ENCODE measurements at places on chromosomes 4 and X.
A peak's percentile ranks its signal among the peaks of the same experiment; 100 is the strongest.

- DNase-seq = no peak
These were observed 28.8 kb upstream of the ZDHHC9 start for GRCh38 chrX:129872524-129872923.

- no peak for DNase-seq
These were observed 61.1 kb downstream of the HDX start for GRCh38 chrX:84441143-84441542.

- DNase-seq = no peak
These were observed 2188.9 kb upstream of the TENM3 start for GRCh38 chr4:180054291-180054690.

- DNase-seq = no peak
These were observed 266.4 kb downstream of the PRR32 start for GRCh38 chrX:127085939-127086338.

DNA sequence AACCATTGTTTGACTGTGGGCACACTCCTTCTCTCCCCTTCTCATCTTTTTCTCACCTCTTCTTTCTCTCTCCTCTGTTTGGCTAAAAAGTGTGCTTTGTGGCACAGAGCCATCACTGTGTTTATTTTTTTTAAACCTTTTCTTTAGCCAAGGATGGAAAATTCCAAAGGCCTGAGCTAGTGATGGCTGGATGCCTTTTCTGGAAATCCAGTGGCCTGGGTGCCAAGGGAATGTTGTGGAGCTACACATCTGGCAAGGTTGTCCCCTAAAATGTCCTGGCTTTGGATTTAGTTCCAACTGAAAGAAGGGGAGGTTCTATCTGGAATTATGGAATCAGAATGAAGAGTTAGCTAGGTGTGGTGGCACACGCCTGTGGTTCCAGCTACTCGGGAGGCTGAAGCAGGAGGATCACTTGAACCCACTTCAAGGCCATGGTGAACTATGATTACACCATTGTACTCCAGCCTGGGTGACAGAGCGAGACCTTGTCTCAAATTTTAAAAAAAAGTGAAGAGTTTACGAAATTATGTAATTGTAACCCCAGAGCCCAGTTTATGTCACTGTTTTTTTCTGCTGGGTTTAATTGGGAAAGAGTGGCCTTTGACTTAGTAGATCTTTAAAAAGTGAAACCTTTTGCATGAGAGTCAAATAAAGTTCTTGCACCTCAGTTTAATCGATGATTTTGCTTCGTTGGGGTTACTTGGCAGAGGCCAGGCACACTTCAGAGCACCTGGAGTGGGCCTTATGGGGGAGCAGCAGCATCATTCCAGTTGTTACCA lies 17.7 kb downstream of the DOCK11 start:
- no peak for DNase-seq

GRCh38 chrX:101478366-101478765 lies 6.9 kb upstream of the ARMCX4 start:
- DNase-seq = no peak

- no peak for DNase-seq
These were observed 473.5 kb upstream of the FAM241A start for GRCh38 chr4:111671756-111672155.

- no peak for DNase-seq
These were observed 20.9 kb upstream of the ZRSR2 start for GRCh38 chrX:15769300-15769954.

DNA sequence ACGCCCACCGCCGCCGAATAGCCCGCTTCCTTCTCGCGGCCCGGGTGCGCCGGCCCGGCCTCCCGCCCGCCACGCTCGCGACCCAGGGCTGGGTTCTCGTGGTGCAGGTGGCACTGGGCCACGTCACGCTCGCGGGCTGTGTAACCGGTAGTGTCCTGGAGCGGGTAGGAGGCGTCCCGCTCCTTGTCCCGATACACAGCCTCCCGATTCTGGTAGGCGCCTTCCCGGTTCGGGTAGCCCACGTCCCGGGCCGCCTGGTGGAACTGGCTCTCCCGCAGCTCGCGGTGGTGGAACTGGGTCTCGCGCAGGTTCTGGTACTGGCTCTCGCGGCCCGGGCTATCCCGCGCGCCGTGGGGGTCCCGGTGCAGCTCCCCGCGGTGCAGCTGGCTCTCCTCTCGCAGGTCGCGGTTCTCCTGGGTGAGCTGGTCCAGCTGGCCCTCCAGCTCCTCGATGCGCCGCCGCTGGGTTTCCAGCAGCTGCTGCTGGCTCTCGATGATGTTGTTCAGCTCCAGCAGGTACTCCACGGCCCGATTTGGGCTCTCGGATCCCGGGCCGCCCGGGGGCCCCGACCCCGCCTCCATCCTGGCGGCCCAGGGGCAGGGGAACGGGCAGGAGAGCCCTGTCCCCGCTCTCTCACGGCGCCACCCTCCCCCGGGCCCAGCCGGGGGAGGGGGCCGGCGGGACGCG lies 39.3 kb upstream of the IQSEC2 start:
- DNase-seq = no peak

- DNase-seq = no peak
These were observed 2.7 kb downstream of the FAT4 start for GRCh38 chr4:125317525-125317877.

GRCh38 chr4:17385403-17385802 lies 126.5 kb downstream of the QDPR start:
- no peak for DNase-seq

DNA sequence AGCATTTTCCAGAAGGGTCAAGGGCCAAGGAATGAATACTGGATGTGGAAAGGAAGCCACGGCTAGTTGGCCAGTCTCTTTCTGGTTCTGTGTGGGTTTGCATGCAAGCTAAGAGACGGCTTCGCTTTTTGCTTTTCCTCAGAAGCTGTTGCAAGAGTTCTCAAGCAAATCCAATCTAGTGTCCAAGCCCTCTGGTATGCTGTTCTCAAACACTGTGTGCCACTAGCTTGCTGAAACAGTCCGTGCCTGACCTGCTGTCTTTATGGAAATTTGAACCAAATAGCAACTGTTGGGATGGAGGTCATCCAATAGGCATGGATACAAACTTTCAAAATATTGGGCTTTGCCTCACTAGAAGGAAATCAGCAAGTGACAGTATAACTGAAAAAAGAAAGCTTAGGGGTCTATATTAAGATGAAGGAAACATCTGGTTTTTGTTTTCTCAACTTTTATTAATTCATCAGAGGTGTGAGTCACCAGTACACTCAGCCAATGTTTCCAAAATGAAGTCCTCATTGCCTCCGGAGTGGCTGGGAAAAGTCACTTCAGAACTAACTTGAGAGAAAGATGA lies 70.5 kb downstream of the SLC9A6 start:
- DNase-seq = no peak

DNA sequence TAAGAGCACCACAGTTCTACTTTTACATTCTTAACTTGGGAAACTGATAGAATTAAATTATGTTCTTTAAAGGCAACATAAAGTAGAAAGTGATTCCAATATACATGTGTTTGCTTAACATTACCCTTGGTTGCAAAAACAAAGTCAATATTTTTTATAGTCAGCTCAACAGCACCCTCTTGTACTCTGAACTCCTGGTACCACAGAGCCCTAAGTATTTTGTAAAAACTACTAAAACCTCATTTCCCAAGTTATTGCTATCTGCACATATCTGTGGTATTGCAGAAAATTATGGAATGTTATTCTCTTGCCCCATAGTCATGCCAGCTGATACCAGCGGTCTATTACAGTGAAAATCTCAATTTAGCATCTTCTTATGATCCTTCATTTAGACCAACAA lies 2.9 kb downstream of the KIF4A start:
- DNase-seq = no peak

DNA sequence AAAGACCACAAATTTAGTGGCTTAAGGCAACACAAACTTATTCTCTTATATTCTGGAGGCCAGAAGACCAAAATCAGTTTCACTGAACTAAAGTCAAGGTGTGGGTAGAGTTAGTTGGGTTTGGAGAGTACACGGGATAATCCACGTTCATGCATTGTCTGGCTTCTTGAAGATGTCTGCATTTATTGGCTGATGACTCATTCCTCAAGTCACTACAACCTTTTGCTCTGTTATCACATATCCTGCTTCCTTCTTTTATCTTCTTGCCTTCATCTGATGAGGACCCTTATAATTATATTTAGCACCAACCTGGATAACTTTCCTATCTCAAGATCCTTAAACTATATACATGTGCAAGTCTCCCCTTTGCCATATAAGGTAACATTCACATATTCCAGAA lies 590.0 kb downstream of the FSTL5 start:
- no peak for DNase-seq

DNA sequence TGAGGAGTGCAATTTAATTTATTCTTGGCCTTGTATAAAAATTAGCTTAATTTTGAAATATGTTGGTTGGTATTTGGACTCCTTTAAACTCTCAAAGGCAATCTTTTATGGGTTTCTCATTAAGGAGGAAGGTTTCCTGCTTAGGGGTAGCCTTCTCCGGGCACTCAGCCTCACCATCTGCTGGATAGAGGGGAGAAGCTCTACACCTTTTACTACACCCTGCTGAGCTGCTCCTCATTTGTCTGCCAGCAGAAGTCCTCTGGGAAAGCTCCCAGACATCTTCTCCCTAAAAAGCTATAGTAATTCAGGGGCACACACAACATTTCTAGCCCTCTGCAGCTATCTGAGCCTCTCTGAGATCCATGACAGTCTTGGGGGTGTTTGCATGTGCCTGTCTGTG lies 179.1 kb downstream of the SOWAHB start:
- DNase-seq = no peak

- no peak for DNase-seq
These were observed 31.4 kb upstream of the SETD7 start for GRCh38 chr4:139587446-139587845.

DNA sequence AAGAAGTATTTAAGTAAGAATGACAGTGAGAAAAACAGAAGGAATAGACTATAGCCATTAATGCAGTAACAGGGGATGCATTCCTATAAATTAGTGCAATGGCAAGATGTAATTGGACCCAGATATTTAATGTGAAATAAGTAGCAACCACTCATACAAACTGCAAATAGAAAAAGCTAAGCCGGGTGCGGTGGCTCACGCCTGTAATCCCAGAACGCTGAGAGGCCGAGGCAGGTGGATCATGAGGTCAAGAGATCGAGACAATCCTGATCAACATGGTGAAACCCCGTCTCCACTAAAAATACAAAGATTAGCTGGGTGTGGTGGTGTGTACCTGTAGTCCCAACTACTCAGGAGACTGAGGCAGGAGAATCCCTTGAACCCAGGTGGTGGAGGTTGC lies 845.8 kb downstream of the PDHA2 start:
- no peak for DNase-seq

GRCh38 chr4:83832110-83832825 lies 296.4 kb downstream of the GPAT3 start:
- no peak for DNase-seq

DNA sequence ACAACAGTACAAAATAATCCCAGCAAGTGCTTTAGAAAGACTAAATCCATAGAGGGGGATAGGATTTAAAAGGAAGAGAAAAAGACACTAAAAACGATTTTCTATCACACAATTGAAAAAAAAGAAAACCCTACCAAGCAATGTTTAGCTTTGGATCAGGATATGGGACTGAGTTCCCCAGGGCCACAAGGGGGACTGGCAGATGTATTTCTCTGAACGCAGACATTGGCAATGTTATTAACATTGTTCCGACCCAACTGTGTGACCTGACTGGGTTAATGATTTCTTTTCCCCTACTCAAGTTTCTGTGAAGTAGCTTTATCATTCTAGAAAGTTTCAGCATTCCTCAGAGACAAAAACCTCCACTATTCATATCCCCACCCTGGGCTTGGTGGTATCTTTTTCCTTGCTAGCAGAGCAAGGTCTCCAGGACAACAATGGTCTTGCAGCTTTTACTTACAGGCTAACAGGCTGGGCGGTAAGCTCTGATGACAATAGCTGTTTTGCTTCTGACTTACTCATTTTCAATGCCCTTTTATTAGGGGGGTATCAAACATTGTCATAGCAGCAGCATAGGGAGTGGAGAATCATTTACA lies 25.8 kb downstream of the SLC7A11 start:
- DNase-seq = no peak

DNA sequence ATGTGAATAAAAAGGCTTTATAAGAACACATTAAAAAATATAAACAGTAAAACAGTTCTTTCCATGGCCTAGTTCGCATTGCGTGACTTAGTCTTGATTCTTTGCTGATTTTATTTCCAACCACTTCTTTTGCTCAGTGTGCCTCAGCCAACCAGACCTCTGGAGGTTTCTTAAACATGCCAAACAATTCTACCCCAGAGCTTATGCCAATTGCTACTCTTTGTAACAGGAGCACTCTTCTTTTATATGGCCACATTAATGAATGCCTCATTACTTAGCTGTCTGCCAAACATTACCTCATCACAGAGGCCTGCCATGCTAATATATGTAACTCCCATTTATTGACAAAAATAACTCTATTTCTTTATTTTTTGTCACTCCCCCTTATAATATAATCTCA lies 202.3 kb downstream of the NDST4 start:
- no peak for DNase-seq

- DNase-seq = no peak
These were observed 120.8 kb downstream of the ADAMTS3 start for GRCh38 chr4:72448231-72448630.

DNA sequence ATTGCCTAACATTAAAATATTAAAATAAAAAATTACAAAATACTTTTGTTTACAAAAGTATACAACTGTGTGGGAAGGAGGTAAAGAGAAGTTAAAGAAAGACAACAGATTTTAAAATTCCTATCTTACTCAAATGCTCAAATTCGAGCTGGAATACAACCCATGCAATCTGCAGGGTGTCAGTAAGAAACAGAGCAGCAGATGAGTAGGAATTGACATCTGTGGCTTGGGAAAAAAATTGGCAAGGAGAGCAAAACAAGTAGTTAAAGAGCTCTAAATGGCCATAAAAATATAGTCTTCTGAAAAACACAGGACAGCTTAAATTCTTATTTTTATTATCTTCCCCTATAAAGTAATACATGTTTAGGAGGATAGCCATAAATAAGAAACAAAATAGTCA lies 1609.0 kb upstream of the AGA start:
- no peak for DNase-seq

DNA sequence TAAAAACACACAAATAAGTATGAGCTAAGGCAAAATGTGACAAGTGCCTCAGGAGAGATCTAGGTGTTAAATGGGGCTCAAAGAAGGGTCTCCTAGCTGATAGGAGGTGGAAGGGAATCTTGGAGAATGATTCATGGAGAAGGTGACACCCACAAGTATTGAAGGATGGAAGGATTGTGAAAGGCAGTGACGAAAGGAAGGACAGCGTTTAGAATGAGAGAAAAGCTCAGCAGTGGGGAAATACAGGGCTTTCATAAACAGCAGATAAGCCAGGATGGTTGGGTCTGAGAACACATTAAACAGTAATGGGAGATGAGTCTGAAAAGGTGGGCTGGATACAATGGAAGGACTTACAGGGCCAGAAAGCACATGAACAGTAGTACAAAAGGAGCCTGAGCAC lies 11.5 kb downstream of the ANXA5 start:
- no peak for DNase-seq

GRCh38 chr4:161189286-161190134 lies 974.3 kb downstream of the FSTL5 start:
- no peak for DNase-seq

DNA sequence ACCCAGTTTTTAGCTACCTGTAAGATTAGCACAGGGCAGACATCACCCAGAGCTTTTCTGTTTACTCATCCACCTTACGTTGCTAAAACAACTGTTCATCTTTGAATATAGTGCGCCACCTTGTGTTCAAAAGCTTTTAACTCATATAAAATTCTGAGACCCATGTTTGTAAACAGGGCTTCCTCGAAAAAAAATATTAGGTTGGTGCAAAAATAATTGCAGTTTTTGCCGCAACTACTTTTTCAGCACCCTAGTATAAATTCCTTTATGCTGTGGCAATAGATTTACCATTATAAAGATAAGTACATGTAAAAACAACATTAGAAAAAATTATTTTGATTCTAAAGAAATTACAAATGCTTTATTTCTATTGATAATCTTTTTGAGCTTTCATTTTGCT lies 147.9 kb downstream of the LRBA start:
- DNase-seq = peak; percentile 40

GRCh38 chr4:56288663-56289062 lies 98.6 kb downstream of the AASDH start:
- DNase-seq = no peak
